ENCODE measurements at places on chromosomes 3 and 15.

GRCh38 chr15:83352119-83352518, 67.7 kb upstream of the BNC1 start:
- no peak for DNase-seq

GRCh38 chr3:128996726-128997125, 2.9 kb upstream of the CFAP92 start:
- no peak for DNase-seq

- no peak for DNase-seq
These were observed 3.0 kb downstream of the HEG1 start for GRCh38 chr3:125052624-125053303.

- no peak for DNase-seq
These were observed at the start of gene AMT for GRCh38 chr3:49422379-49423248. Gene AMT (minus strand): TSS chr3:49422473. CDS start chr3:49422450, 23 bp downstream.

DNA sequence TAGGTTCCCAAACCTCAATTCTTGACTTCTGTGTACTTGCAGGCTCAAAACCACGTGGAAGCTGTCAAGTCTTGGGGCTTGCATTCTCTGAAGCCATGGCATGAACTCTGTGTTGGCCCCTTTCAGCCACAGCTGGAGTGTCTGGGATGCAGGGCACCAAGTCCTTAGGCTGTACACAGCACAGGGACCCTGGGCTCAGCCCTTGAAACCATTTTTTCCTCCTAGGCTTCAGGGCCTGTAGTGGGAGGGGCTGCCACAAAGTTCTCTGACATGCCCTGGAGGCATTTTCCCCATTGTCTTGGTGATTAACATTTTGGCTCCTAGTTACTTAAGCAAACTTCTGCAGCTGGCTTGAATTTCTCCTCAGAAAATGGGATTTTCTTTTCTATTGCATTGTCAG, 135.4 kb downstream of the ATG7 start:
- no peak for DNase-seq

GRCh38 chr3:36381311-36381956, 1.1 kb downstream of the STAC start:
- no peak for DNase-seq

- no peak for DNase-seq
These were observed 208.4 kb downstream of the TNIK start for GRCh38 chr3:171251835-171252234.

DNA sequence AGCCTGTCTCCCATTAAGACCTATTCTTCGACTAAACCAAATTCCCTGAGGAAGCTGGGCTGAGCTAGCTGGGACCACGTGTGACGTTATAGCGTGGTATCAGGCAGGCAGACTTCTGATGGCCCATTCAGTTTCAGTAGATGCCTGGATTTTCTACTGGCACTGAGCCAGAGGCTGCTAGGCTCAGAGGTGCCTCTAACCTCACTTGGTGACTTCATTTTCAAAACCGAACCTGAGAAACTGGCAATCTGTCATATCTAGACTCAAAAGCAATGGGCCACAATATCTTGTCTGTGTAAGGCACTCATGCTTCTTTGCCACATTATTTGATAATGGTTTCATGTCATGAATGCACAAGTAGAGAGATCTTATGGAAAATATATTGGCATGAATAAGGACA, 352.1 kb upstream of the AZI2 start:
- DNase-seq: no peak

DNA sequence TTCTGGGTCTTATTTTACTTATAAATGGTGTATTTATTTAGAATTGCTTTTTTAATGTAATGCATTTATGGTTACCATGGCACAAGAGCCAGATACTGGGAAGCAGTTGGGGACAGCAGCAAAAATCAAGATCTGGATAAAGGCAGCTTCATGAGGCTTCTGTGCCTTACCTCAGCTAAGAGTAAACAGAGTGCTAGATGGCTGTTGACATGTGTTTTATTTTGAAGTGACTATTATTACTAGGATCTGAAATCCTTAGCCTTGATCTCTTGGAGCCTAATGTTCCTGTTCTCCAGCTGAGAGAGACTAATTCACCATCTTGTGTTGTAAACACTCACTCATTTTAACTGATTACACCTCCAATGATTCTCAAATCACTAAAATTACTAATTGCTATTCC, 317.8 kb downstream of the LPP start:
- no peak for DNase-seq

DNA sequence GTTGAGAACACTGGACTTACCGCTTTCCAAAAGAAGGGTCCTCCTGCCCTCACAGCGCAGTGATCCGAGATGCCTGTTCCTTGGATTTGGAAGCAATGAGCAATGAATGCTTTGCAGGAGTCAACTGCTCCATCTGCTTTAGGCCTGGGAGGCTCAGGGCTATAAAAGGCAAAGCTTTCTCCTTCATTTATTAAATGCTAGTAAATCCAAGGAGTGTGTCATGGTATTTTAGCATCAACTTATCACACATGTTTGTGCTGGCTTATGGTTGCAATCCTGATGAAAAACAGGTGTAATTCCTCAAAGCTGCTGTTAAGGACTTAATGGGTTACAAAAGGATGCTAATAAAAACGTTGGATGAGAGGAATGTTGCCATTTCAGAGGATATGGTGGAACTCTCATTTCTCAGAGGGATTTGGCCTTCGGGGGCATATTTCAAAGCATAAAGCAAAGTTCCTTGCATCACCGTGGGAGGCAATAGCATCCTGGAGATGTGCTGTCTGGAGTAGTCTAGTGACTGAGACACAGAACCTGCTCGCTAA, 158.5 kb upstream of the TPM1 start:
- no peak for DNase-seq

DNA sequence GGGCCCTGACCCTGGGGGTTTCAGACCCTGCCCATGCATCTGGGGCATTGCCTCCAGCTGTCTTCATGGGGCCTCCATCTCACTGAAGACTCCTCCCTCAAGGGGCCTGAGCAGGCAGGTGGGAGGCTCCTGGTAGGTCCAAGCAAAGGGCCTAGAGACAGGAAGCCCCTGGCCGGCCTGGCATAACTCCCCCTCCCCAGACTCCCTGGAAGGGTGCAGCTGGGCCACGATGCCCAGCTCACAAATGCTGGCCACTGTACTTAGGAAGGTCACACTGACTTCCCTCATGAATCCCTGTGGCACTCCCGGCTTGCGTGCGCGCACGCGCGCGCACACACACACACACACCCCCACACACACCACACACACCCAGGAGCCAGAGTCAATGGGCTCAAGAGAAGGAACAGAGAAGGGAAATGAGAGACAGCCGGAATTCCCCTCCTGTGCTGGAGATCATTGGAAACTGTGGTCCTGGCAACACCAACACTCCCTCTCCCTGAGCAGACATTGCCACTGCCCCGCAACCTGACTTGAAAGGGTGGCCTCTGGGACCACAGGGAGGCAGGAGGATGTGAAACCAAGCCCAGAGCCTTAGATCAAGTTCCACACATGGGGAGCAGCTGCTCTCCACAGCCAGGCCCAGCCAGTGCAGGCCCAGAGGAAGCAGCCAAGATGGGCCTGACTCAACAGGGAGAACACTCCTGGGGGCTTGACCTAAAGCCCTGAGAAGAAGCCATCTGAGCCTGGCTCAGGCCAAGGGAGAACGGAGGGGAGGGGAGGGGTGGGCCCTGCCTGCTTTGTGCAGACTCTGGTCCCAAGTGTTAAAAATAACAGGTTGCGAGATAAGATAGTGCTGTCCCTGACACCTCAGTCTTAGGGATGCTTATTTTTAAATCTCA, 69.7 kb downstream of the SCN5A start:
- DNase-seq: no peak

GRCh38 chr3:15845475-15845874, 47.7 kb upstream of the ANKRD28 start:
- DNase-seq: no peak

- DNase-seq: no peak
These were observed 13.3 kb upstream of the PLSCR1 start for GRCh38 chr3:146557745-146558144.

GRCh38 chr15:36603987-36604386, 24.6 kb downstream of the CDIN1 start:
- no peak for DNase-seq

DNA sequence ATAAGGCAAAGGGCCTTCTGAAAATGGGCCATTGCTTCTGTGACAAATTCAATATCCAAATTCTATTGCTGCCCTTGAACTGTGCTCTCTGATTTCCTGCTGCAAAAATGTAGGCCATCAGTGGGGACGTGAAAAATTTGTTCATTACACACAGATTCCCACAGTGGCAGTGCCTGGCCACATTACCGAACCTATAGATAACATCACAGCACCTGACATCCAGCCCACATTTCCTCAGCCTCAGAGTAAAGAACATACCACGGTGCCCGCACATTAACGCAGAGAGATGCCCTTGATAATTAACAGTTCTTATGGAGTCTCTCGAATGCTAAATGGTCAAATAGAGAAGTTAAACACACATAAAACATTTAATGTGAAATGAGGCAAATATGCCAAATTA, 931.6 kb upstream of the CFAP20DC start:
- no peak for DNase-seq

GRCh38 chr3:152349392-152349791, 80.7 kb downstream of the MBNL1 start:
- DNase-seq: no peak

- no peak for DNase-seq
These were observed 26.7 kb downstream of the C3orf20 start for GRCh38 chr3:14701676-14702075.

GRCh38 chr15:92383519-92384324, 10.0 kb upstream of the ST8SIA2 start:
- DNase-seq: no peak

DNA sequence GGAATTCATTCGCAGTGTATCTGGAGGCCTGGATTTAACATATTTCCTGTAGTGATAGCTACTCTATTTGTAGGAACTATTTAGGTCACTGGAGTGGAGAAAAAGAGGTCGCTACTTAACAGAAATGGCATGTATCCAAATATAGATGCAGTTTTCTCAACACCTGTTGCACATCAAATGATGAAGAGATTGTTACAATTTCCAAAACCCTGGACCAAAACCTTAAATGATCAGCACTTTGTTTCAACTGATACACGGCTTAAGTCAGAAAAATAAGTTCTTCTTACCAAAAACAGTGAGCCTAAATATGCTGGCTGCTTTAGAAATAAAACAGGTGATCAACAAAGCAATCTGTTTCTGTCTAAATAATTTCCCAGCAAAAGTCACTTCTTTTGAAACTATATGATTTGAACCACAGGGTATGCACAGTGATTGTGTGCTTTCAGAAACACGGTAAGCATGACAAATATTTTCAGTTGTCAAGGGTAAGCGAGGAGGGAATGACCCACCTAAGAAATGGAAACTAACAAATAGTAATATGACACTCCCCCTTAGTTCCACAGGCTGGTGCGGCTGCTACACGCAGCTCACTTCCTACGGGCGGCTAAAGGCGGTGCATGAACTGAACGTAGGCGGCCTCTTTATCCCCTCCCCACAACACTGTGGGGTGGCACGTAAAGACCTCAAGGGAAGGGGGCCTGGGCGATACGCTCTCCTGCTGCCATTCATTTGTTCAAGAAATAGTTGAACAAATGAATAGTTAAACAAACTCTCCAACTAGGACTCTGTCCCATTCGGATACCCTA, 1.1 kb downstream of the EHD4 start:
- DNase-seq: peak; percentile 73

DNA sequence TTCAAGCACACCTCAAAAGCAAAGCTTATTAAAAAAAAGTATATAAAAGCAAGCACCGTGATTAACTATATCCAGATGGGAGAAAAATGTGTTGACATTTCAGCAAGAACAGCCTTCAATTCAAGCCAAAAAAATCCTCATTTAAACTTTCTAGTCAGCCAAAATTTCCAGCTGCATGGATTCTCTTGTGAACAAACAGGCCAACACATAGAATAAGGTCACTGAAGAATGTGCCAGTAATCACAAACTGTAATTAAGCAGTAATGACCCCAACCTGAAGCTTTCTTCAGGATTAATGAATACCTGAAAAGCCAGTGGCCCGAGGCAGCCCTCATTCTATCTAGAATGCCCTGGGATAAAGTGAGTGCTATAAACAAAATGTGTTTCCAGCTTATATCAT, 130.7 kb upstream of the KCNMB2 start:
- DNase-seq: no peak

Data from stimulated activated CD4-positive, alpha-beta T cell treated with anti-CD3 and anti-CD28 coated beads, Interleukin-12 subunit alpha, Interleukin-12 subunit beta, amount 100 ng/mL, for 48 hours (primary cell).